ENCODE measurements at places on chromosomes 7 and 10.

DNA sequence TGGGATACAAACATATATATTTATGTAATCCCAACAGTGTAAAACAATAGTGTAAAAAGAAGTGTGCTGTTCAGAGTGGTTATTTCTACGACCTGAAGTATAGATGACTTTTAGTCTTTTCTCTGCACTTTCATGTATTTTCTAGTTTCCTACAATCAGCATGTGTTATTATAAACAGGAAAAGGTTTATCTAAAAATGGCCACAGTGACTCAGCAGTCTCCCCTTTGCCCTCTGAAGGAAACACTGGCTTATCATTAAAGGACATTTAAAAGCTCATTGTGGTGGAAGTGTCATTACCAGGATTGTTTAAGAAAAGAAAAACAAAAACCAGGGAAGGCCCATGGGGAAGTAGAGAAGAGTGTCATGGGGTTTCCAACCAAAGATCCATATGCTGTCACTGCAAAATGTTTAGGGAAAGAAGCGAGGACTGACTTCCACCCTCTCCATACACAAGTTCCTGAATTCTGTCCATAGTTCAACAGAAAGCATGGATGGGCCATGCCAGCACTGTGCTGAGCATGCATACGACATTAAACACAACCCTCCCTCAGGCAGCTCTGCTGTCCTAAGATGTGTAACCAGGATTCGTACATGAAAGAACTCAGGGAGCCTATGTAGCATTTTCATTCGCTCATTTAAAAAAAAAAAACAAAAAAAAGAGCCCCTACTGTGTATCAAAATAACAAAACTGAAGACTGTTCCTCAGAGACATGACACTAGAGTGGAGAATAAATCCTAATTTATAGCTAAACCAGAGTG, 10.2 kb downstream of the CYREN start:
- DNase-seq: no peak

DNA sequence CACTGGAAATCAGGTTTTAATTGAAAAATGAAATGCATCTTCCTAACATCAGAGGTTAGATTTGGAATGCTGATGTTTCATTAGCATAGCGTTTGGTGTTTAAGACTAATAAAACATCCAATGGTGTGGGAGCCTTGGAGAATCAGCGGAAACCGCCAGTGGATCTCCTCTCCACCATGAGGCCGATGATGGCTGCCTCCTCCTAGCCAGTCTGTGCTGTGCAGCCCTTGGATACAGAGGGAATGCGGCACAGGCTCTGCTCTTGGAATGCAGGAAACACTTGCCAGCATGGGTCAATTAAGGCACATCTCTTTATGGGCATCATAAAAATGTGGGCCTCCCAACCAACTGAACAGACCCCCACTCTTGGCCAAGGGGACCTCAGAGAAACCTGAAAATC, 259.9 kb downstream of the GLRX3 start:
- no peak for DNase-seq

- DNase-seq: no peak
Measured at GRCh38 chr10:126210051-126210651, 178.1 kb downstream of the ADAM12 start.

DNA sequence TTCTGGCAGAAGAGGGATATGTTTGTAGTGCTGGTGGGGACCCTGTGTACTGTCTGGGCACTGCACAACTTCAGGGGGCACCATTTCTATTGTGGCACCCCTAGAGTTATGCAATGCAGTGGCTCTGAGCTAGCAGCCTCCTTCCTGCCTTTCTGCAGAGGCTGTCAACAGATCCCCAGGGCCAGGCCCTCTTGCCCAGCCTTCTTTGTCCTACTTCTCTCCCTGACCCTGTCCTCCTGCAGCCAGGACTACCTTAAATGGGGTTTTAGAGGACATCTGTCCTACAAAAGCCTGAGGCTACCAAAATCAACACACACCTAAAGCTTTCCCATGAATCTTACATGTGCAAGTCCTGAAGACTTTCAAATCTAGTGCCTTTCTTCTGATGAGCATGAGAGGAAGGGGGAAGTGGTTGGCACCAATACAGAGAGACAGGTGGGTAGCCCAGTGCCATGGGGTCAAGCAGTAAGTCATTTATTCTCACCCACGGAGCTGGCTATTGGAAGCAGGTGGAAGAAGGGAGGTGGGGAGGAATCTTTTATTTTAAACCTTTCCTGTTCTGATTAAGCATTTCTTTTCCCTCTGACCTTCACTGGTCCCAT, 2.4 kb downstream of the SPOCK2 start:
- DNase-seq: no peak

- DNase-seq: no peak
Measured at GRCh38 chr7:132941428-132941827, 140.5 kb downstream of the CHCHD3 start.

- no peak for DNase-seq
Measured at GRCh38 chr7:117230276-117231046, 92.4 kb downstream of the WNT2 start.

DNA sequence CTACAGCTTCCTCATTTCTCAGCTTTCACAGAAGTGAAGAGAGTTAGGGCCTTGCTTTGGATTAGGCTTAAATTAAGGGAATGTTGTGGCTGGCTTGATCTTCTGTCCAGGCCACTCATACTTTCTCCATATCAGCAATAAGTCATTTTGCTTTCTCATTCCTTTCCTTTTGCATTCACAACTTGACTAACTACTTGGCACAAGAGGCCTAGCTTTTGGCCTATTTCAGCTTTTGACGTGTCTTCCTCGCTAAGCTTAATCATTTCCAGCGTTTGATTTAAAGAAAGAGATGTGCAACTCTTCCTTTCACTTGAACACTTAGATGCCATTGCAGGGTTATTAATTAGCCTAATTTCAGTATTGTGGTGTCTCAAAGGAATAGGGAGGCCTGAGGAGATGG, 712.0 kb downstream of the INHBA start:
- no peak for DNase-seq

DNA sequence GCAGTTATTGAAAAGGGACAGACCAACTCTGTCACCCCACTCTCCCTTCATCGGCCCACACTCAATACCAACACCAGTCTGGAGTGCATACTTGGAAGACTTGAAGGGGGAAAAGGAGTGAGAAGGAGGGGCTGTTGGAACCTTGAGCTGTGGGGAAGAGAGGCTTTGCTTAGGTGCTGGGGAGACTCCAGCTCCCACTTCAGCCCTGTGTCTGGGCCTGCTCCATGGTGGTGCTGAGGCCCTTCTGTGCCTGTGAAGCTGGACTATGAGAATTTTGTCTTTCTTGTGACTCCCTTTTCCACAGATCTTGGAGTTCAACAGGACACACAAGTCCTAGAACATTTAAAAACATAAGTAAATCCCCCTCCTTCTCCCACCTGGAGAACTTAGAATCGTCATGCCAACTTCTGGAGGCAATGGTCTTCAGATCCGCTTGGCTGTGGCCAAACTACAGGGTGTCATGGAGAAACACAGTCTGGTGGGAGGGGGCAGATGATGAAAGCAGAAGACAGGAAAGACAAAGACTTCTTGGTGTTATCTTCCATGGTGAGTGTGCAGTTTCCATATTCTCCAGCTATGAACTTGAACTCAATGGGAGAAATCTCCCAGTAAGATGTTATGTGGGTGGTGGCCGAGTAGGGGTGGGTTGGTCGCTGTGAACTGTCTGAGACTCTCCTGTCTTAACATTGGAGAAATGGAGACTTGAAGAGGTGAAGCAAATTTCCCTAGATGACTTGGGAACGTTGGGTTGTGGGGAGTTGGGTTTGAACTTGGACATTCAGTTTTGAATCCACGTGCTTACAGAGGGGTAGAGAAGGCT, 18.4 kb upstream of the GIMAP8 start:
- DNase-seq: no peak

GRCh38 chr7:33781796-33782195, 123.5 kb upstream of the BMPER start:
- no peak for DNase-seq

- no peak for DNase-seq
Measured at GRCh38 chr10:120555842-120556532, 99.0 kb downstream of the PLPP4 start.

DNA sequence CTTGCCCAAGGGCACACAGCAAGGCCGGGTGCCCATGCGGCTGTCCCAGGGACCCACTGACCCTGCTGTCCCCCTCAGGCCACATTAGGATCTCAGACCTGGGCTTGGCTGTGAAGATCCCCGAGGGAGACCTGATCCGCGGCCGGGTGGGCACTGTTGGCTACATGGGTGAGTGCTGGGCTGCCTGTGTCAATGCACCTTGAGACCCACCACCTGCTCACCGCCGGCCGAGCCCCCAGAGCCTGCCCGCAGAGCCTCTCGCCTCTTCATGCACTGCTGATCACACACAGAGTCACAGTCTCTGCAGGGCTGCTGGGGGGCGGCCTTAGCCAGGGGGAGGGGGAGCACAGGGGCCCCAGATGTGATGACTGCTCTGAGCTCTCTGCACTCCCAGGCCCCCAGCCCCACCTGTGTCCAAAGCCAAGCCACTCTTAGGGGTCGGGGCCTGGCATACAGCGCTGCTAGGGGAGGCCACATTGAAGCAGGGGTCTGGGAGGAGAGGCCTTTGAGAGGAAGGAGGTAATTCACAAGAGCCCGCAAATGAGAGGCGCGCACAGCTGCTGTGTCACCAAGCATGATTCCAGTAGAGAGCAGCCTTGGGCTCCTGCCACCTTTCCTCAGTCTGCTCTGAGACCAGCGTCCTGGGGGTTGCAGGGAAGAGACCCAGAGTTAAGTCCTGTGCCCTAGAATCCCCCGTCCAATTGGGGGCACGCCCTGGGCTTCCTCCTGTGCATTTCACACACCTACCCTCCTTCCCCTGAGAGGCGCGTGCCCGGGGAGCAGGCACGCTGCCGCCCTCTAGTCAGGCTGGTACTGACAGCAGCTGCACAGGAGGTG, 100.4 kb downstream of the RGS10 start:
- DNase-seq: no peak

GRCh38 chr7:26681819-26682418, 182.5 kb downstream of the SKAP2 start:
- DNase-seq: no peak

- DNase-seq: no peak
Measured at GRCh38 chr10:78566284-78567111, 502.3 kb upstream of the ZMIZ1 start.

- DNase-seq: no peak
Measured at GRCh38 chr10:23517155-23517554, 78.3 kb downstream of the OTUD1 start.

- peak; percentile 51 for DNase-seq
Measured at GRCh38 chr10:132063432-132063831, 2.3 kb upstream of the JAKMIP3 start.

DNA sequence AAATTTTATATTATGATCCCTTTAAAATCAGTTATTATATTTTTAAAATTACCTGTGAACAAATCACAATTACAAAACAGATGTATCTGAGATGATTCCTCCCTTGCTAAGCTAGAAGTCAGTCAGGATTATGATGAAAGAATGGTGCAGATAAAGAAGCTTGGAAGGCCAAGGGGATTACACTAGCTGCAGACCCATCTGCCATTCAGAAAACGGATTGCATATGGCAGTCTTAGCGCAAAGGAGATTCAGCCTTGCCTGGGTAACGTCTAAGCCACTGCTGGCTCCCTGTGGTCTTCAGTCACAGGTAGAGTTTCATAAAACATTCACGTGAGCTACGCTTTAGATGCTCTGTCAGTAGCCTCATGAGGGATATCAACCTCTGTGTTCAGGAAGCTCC, 222.2 kb downstream of the POU6F2 start:
- DNase-seq: no peak

GRCh38 chr10:23157239-23157681, 34.9 kb upstream of the PTF1A start:
- no peak for DNase-seq

DNA sequence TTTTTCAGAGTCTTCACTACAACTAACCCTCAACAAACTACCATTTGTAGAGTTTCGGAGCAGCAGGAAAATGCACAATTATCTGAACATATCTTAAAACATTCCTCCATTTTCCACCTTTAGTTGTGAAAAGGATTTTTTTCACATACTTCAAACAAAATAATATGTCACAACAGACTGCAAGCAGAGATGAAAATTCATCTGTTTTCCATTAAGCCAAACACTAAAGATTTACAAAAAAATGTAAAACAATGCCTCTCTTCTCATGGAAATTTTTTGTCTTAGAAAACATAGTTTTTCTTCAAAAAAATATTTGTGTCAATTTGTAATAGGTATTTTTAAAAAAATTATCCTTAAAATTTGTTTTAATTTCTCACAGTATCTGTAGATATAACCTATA, 98.9 kb downstream of the ARHGAP12 start:
- DNase-seq: no peak

GRCh38 chr10:96991313-96991841, 159.3 kb downstream of the LCOR start:
- no peak for DNase-seq

- DNase-seq: no peak
Measured at GRCh38 chr7:120843109-120843508, 14.8 kb downstream of the TSPAN12 start.

GRCh38 chr7:36203071-36203790, 50.2 kb downstream of the EEPD1 start:
- DNase-seq: no peak

DNA sequence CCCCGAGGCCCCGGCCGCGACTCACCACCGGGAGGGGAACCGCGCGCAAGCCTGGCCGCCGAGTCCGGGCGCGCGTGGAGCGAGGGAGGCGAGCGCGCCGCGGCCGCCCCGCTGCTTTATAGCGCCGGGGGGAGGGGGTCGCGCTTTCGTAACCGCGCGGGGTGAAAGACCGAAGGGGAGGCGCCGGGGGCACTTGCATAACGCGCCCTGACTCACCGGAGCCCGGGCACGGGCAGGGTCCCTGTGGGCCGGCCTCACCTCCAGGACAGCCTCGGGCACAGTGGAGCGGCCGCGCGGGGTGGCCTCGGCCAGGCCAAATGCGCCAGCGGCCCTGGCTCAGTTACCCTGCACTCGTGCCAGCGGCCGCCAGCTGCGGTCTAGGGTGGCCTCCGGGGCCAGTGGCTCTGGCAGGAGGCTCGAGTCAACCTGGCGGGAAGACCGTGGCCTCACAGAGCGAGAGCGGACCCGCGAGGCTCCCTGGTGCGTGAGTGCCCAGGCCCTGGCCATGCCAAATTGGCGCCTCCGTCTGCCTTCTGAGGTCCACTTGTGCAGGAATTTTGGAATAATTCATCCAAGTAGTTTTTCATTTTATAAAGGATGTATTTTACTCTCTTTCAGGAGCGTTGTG, at the start of gene RBP4:
Gene RBP4, minus strand, starts transcription at position 90 of the 628 bp plus-strand sequence. CDS start 207 bp downstream, outside the sequence.
- DNase-seq: no peak

Data from globus pallidus (tissue), 1 donor.